Activated CD4-positive, CD25-positive, alpha-beta regulatory T cell treated with anti-CD3 and anti-CD28 coated beads, Interleukin-2, amount 50 U/mL, for 24 hours (primary cell): ENCODE measurements at places on chromosomes 7 and 10.

GRCh38 chr7:34497153-34497777 lies 160.8 kb upstream of the NPSR1 start:
- no peak for ATAC-seq

- ATAC-seq = no peak
Measured at GRCh38 chr7:158588878-158589442, 1.3 kb upstream of the PTPRN2 start.

GRCh38 chr7:85681241-85681640 lies 494.4 kb upstream of the SEMA3D start:
- ATAC-seq = no peak

DNA sequence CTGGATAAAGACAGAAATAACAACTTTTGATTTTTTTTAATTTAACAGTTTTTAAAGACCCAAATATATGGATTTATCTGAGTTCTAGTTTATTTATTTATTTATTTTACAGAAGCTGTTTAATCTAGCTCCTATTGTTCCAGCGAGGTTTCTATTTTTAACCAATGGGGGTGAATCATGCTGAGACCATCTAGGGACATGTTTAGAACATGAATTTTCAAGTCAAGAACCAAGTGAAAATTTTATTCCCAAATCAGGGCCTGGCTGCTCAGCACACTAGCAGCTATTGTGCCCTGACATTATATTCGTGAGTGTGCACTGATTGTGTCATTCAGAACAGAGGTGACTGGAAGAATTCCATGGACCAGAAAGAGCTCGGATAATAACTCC lies 24.6 kb upstream of the MPP7 start:
- no peak for ATAC-seq

GRCh38 chr7:46355331-46355730 lies 434.3 kb upstream of the IGFBP3 start:
- ATAC-seq = no peak

DNA sequence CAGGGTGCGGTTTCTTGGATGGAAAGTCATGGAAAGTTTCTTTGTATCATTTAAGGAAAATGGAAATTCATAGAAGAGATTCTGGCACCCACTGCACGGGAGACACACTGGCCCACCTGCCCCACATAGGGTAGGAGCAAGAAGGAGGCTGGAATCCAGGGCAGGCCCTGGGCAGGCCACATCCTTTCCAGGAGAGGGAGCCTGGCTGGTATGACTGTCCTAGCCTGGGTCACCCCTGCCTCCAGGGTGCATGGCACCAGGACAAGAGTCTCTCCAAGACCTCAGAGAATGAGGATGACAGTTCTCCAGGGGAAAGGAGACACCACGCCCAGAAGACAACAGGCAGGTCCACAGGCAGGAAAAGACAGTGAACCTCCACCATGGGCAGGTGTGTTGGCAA lies 297.2 kb downstream of the TCERG1L start:
- ATAC-seq = no peak

GRCh38 chr10:14534152-14534551 lies 203.4 kb upstream of the FRMD4A start:
- ATAC-seq = no peak

DNA sequence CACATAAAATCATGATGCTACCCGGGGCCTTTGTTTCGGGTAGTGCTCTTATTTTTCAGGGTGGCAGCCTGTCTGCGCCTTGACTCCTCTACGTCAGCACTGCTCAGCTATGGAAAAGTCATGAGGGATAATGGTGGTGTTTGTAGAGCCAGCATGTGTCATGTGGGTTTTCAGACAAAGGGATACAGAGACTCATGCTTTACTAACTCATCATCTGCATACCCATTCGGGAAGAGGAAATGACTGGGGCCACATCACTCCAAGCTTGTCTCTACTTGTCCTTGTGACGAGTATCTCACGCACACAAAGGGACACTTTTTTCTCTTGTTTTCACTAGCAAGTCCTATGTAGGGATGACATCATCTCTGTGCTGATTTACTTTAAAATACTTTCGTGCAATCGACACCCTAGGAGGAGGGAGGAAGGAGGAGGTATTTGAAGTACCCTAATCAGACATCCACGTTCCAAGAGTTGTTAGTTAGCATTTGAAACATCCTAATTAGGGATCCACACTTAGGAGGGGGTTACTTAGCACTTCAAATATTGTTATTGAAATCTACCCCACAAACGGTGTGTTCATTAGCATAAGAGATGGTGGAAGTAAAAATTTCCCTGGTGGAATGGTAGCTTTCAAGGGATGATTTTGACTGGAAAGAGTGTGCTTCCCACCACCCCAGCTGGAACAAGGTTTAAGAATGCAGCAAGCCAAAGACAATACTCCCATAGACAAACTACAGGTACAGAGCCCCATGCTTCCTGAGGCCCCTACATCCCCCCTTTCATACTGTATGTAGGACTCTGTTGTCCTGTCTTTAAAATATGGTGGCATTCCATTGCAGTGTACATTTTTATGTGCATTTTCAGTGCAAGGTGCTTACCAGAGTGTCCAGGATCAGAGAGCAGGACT lies 52.0 kb downstream of the THNSL1 start:
- ATAC-seq = no peak

DNA sequence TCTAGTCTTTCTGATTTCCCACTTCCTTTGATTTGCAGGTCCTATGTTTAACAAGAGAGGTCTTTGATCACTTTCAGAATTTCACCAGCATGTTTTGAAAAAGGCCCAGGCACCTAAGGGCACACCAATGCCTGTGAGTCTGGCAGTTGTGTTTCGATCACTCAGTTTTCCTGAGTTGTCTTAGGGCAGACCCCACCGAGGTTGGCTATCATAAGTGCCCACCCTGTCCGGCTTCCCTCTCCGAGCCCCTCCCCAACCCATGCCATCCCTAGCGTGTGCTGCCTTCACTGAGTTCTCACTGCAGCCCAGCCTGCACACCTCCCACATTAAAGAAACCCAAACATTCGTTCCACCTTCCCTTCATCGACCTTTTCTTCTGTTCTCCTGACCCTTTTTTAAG lies 257.9 kb downstream of the GRID1 start:
- ATAC-seq = no peak

- no peak for ATAC-seq
Measured at GRCh38 chr10:7813481-7813880, 4.8 kb upstream of the TAF3 start.

DNA sequence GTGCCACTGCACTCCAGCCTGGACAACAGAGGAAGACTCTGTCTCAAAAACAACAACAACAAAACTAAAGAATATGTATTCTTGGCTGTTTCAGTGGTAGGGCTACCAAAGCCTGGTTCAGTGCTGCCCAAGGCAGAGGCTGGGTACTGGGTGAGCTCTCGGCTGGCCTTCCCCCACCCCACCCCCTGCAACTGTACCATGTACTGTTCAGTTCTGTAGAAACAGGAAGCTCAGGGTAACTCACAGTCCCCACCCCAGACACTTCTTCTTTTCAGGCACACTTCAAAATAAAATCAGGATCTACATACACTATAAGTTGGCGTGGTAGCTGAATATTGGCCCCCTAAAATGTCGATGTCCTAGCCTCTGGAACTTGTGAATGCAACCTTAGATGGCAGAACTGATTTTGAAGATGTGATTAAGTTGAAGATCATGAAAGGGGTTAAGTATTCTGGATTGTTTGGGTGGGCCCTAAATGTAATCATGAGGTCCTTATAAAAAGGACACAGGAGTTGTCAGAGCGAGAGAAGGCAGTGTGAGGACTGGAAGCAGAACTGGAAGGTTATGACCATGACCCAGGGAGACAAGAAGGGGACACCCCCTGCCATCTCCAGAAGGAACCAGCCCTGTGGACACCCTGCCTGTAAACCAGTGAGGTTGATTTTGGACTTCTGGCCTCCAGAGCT lies 31.2 kb downstream of the TBXAS1 start:
- no peak for ATAC-seq

GRCh38 chr10:62224606-62225005 lies 44.0 kb downstream of the RTKN2 start:
- no peak for ATAC-seq

DNA sequence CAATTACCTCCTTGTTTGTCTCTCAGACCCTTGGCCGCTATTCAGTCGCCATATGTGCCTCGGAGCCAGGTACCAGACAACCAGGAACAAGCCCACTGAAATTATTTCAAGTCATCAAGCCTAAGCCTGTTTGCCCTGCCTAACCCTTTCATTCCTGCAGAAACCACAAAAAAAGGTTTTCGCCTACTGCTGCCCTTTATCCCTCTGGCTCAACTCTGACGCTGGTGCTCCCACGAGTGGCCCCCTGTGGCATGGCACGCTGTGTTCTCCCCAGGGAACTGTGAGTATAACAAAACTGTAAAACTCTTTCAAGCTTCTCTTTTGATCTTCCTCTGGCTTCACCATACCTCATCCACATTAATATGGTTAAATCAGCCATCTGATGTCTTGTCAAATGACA lies 215.7 kb upstream of the CDC14C start:
- no peak for ATAC-seq

DNA sequence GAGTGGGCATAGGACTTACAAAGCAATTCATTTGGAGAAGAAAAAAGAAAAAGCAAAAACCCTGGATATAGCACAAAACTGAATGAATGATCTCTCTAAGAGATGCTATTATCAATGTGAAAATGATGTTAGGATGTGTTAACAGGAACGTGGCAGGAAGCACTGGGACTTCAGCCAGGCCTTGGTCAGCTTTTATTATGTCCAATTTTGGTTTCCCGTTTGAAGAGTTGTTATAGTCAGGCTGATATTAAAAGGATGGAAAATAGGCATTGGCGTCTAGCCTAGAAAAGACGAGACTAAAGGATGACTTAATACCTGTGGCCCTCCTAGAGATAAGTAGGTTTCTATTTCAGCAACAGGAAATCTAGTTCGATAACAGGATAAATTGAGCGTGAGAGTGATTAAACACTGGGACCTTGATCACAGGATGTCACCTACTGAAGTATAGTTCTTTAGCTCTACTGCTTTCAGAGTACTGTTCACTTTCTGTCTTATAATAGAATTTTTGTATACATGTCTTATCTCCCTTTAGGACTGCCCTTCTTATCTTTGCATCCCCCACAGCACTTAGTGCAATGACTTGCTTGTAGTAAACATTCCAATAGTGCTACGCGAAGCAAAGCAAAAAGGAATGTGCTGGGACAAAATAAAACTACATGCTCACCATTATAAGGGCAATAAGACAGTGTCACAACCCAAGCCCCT lies 99.8 kb upstream of the AGBL3 start:
- no peak for ATAC-seq

- no peak for ATAC-seq
Measured at GRCh38 chr7:50362712-50363282, 58.3 kb downstream of the IKZF1 start.

DNA sequence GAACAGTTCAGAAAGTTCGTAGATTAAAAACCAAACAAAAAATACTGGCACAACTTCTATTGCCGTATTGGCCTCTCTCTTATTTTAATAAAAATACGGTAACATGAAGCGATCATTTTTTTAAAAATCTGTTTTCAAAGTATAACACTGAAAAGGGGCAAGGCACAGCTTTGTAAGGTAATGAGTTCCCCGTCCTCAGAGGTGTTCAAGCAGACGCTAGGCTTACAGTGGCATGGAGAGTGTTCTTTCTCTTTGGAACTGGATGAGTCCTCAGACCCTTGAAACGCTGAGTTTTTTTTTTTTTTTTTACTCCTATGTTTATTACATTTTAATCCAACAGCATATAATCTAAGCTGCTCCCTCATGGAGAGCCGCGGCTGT lies 7.8 kb downstream of the EN2 start:
- no peak for ATAC-seq

DNA sequence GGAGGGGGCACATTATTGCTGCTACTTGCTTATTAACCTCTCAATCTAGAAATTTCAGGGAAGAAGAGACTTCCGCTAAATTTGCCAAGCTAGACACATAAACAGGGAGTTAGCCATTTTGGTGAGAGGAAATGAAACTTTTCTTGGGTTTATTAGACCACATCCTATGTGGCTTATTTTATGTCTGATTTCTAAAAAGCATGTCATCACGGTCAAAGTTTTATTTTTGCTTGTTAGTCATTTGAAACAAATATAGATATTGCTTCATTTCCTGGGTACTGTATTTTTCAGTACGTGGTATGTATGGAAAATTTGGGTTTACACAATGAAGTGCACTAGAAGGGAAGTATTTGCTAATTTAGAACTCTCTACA lies 144.1 kb downstream of the TCF7L2 start:
- peak; percentile 47 for ATAC-seq
